ENCODE measurements at places on chromosomes 3 and 15.

GRCh38 chr3:71541313-71541712 lies 42.2 kb downstream of the FOXP1 start:
- DNase-seq, result no peak

- DNase-seq, result no peak
These were observed 1.1 kb upstream of the NLGN1 start for GRCh38 chr3:173396191-173397041.

GRCh38 chr3:45306406-45307008 lies 80.4 kb upstream of the TMEM158 start:
- no peak for DNase-seq

DNA sequence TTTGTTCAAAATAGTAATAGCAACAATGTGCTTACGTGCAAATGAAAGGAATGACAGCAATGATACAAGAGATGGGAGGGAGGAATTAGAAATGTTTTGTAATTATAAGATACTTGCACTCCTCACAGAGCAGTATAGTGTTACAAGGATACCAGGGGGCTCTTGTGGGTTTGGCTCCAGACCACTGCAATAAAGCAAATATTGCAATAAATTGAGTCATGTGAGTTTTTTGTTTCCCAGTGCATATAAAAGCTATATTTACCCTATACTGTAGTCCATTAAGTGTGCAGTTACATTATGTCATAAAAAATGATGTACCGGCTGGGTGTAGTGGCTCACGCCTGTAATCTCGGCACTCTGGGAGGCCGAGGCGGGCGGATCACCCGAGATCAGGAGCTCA lies 864.3 kb downstream of the NSUN3 start:
- no peak for DNase-seq

DNA sequence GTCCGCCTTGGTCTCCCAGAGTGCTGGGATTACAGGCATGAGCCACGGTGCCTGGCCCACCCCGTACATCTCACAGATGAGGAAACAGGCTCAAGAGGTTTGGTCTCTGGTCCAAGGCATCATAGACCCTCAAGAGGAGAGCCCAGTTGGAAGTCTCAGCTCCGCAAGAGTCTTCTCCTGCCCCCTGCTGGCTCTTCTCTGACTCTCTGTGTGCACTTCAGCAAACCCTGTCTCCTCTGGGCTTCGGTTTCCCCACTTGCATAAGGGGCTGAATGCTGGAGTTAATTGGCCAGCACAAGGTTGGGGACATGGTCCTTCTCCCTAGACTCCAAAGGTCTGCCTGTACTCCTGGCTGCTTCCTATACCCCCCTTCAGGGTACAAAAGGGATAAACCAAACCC lies 3.9 kb downstream of the MST1R start:
- DNase-seq, result no peak

GRCh38 chr15:101012326-101013200 lies 93.4 kb downstream of the LRRK1 start:
- no peak for DNase-seq

DNA sequence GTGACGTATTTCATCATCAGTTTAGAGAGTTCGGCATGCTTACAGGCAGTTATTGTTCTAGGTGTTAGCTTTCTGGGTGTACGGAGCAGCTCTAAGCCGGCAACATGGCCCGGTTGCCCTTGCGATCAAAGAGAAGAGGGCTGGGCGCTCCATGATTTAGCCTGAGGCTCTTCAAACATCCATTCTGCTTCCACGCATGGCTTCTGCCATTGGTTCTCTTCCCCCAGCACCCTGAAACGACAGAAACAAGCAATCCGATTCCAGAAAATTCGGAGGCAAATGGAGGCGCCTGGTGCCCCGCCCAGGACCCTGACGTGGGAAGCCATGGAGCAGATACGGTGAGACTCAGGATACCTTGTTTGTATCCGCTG lies 574 bp downstream of the NGRN start:
- DNase-seq, result peak; percentile 56

GRCh38 chr3:171874879-171875278 lies 31.7 kb downstream of the TMEM212 start:
- no peak for DNase-seq

DNA sequence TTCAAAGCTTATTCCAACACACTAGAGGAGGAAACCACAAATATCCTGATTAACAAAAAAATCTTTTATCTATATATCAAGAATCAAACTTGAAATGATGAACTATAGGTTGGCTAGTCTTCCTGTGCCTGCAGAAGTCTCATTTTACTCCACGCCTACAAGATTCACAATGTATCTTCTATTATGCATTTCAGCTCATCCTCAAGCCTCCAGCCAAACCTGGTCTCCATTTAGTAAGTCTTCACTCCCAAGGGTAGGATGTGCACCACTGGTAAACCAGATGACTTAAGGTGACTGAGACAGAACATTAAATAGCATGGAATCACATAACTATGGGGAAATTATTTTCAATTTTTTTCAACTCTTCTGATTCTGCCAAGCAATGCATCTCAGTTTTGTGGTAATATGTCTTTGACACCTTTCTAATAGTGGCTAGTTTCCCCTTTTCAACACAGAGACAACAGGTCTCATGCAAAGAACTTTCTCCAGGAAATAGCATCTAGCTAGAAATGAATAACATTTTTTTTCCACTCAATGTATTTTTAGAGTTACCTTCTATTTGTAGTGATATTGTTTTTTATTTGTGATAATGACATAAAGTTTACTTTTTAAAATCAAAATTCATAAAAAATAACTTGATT lies 166.9 kb downstream of the TNIK start:
- DNase-seq, result no peak

DNA sequence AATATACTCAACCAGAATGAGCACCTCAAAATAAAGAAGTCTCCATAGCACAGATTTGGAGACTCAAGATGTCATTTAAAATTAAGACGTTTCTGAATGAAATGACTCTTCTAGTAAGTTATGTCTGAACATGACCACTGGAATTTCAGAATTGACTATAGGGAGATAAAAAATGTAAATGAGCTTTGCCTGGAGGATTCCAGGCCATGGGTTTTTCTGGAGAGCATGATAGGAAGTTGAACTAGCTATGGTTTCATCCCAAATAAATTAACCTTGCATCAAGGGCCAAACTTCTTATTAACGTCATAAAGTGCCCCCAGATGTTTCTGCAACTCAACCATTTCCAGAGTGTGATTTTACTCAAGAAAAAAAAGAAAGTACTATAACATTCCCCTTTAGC lies 222.6 kb upstream of the NR2F2 start:
- no peak for DNase-seq

DNA sequence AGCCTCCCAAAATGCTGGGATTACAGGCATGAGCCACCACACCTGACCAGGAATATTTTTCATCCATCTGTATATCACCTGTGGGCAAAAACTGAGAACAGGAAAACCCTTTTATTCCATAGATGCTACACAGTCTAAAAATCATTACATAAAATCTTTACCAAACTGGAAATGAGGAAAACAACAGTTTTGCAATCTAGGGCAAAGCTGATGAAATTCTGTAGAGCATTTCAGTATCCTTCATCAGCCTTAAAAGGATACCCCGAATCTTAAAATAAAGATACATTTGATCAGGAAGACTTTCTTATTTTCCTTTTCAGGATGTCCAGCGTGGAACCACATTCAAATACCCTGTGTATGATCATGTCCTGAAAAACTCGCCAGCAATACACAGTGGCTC lies 7.1 kb downstream of the SIAH2 start:
- DNase-seq, result no peak

GRCh38 chr15:63369781-63370180 lies 11.9 kb downstream of the CA12 start:
- no peak for DNase-seq

DNA sequence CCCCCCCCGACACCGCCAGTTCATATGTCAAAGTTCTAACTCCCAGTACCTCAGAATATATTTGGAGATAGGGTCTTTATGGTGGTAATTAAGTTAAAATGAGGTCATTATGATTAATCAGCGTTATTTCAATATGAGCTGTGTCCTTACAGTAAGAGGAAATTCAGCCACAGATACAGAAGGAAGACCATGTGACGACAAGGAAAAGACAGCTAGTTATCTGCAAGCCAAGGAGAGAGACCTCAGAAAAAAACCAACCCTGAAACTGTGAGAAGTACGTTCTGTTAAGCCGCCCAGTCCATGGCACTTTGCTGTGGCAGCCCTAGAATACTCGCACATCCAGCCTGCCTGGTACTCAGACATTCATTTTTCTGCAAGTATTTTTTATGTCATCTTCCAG lies 62.3 kb upstream of the ARL8B start:
- DNase-seq, result no peak

DNA sequence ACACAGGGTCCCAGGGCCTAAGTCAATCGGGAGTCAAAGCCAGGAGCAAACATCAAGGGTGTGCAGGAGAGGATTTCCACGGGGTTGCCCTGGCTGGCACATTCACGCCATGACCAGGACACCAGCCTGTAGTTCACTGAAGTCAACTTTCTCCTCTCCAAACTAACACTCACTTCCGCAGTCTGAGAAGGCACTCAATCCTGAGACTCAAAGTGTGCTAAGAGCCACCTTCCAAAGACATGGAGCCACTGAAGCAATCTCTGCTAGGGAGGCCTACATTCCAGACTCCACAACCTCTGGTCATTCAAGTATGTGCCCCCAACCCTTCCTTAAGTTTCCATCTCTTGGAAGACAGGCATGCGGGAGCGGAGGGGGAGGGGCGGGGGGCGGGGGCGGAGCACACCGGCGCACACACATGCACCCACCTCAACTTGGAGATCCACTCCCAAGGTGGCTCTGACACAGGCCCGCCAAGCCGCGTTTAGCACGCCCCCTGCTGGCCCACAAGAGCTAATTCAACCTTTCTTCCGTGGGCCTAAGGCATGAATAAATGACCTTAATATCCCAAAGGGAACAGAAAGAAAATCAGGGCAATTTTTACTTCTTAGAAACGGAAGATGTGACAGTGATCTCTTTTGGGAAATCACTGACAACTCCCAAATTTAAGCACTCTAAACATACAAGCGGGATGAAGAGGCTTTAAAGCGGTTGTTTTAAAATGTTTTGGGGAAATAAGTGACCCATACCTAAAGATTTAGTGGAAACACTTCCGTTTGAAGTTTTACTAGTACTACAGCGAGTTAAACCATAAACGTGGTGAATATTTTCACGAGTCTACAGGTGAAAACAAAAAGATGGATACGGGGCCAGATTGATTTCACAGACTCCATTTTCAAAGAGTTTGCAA lies 162.5 kb upstream of the CHRNA7 start:
- DNase-seq, result peak; percentile 76

GRCh38 chr15:50506121-50506520 lies 40.3 kb downstream of the USP50 start:
- no peak for DNase-seq

- no peak for DNase-seq
These were observed 360.6 kb upstream of the ATP10A start for GRCh38 chr15:26223720-26224119.

- no peak for DNase-seq
These were observed 66.5 kb downstream of the LEKR1 start for GRCh38 chr3:156892701-156893100.

DNA sequence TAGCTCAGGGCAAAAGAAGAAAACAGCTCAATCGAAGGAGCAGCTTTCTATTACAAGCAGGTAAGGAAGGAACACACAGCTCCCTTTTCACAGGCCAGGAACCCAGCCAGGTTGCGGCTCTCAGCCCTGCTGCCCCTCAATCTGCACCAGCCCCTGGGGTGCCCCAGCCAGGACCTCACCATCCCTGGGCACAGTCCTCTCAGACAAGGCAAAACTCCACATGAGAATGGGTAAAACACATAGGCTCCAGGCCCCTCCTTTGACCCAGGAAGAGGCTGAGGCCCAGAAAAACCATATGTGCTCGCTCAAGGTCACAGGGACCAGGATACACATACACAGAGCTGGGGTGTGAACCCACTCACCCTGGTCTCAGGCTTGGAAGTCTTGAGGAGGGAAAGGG lies 178.7 kb upstream of the TLE3 start:
- DNase-seq, result no peak

DNA sequence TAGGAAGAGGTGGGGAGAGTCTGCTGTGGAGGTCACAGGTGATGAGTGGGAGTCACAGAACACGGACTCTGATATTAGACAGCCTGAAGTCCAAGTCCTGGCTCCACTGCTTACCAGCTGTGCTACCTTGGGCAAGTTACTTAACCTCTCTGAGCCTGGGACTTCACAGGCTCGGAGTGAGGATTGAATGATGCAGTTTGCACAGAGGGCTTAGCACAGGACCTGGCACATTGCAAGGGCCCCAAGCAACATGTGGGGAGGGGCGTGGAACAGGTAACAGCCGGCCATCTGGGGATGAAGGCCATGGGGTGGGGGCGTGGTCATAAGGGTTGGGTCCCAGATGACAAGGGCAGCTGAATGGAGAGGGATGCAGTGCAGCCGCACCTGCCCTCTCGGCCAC lies 4.3 kb upstream of the ITIH3 start:
- DNase-seq, result no peak

- DNase-seq, result no peak
These were observed 3.6 kb downstream of the HGD start for GRCh38 chr3:120678331-120678947.

GRCh38 chr3:167808910-167809309 lies 73.4 kb downstream of the SERPINI1 start:
- DNase-seq, result no peak

- no peak for DNase-seq
These were observed 73.0 kb upstream of the PROK2 start for GRCh38 chr3:71857956-71858355.

DNA sequence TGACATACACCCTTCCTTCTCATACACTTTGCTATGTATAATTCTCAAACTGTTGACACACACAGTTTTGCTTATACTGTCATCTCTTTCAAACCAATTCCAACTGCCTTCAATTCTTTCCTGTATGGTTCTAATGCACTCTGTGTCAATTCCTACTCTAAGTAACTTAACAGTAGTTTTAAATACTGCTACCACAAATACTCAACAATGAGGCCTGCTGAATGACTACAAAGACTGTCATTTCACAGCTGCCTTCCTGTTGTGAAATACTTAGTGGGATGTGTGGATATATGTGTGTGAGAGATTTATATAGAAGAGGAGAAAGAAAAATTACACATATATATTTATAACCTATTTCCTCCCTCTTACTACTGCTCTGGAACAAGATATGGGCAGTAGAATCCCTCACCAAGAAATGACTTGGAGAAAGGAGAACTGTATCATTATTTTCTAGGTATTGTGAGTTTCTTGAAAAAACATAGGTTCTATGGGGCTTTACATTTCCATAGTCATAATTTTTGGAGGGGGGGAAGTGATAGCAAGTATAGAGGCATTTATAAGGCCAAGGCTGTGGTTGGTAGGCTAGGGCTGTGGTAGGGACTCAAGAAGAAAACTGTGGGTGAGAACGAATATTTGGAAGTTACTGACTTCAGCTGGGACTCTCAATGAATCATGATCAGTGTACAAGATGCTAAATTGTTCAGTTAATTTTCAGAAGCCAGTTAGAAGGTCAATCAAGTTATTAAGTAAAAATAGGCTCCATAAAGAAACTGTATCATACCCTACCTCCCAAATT lies 88.7 kb downstream of the ANKRD28 start:
- DNase-seq, result no peak
